ENCODE measurements at places on chromosomes 12 and 14. TPM values are rescaled to one million over a fixed set of nuclear protein-coding genes. Genes with fewer than 3 reads are reported as not detected.
A peak's percentile ranks its signal among the peaks of the same experiment; 100 is the strongest.

The MRPL51 gene
- total RNA-seq: 55.2 TPM

DNA sequence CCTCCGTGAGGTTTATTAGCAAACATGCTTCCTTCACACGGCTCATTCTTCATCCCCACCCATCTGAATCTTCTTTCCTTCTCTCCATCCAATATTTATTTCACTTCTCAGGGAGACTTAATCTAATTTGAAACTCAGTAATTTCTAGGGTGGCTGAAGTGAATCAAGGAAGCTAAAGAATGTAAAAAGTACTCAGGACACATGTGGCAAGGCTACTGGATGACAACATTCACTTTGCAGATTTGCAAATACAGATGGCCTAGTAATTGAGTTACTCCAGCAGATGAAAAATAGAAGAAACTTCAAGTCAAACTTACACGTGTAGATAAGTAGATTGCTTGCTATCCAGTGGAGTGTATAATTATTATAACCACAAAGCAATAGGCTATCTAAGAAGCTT is 15.4 kb upstream of the BEST3 start:
- DNase-seq: no peak

DNA sequence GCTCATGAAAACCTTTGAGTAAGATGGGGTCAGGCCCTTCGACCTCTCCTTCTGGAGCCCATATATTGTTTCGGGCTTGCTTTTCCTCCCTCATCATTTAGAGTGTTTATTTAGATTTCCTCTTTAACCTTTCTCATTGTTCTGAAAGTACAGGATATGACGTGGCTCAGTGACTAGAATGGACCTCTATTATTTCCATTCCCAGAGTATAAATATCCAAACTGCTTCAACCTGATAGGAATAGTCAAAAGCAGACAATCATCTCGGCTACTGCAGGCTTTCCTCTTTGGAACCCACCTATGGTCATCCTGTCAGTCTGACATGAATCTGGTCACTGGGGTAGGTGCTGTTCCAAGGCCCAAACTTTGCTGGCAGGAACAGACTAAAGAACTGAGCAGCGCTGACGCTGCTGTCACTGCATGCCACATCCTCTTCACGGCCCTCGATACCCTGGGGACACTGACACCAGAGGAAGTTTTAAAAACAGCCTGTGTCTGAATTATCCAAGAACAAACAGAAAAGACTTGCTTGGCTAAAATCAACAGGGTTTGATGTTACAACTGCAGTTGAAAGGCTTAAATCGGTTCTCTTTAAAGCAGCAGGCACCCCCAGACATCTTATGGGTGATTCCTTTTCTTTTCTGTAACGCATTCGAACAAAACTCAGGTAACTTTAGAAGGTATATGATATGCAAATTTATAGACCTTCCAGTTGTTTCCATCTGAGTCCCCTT is 5.0 kb upstream of the DDX47 start:
- peak; percentile 57 for DNase-seq

GRCh38 chr14:101900253-101900652 is 64.1 kb upstream of the DYNC1H1 start:
- DNase-seq: no peak

GRCh38 chr12:113837084-113837483 is 129.0 kb downstream of the RBM19 start:
- no peak for DNase-seq

The NPC2 gene
- total RNA-seq: 67.7 TPM

Data from tongue (tissue), 3 donors.